ENCODE measurements at places on chromosomes 3 and 15. TPM values are rescaled to one million over a fixed set of nuclear protein-coding genes. Genes with fewer than 3 reads are reported as not detected.

The MYL3 gene
- total RNA-seq: 0.08 TPM

The ABI3BP gene
- 1.6 TPM for total RNA-seq

The B3GALNT1 gene
- total RNA-seq: 8.2 TPM

The KBTBD8 gene
- total RNA-seq: 4.7 TPM

The CHRNA7 gene
- 0.23 TPM for total RNA-seq

The RAD51 gene
- 3.2 TPM for total RNA-seq

The TMC3 gene
- not detected for total RNA-seq

The KLF13 gene
- total RNA-seq: 22.4 TPM

The APOD gene
- total RNA-seq: 0.08 TPM

The SLC51A gene
- not detected for total RNA-seq

The SMAD6 gene
- total RNA-seq: 92.1 TPM

The COL8A1 gene
- total RNA-seq: 7.8 TPM

The RHO gene
- total RNA-seq: not detected

The VPS13C gene
- 53.7 TPM for total RNA-seq

The CPNE4 gene
- not detected for total RNA-seq

The VWA5B2 gene
- total RNA-seq: 1.3 TPM

The PLSCR2 gene
- not detected for total RNA-seq

The NANOGP8 gene
- total RNA-seq: not detected

The DAZL gene
- not detected for total RNA-seq

The ZDHHC19 gene
- total RNA-seq: not detected

The ANKRD63 gene
- not detected for total RNA-seq

The LINGO1 gene
- not detected for total RNA-seq

The CEP97 gene
- 8.6 TPM for total RNA-seq

The SHISA5 gene
- 88.9 TPM for total RNA-seq

The ACTRT3 gene
- 3.3 TPM for total RNA-seq

The KCNMB3 gene
- total RNA-seq: 1.3 TPM

The GOLGA8O gene
- 1.2 TPM for total RNA-seq

Data from smooth muscle cell of the coronary artery (primary cell).